Stimulated activated naive CD4-positive, alpha-beta T cell (primary cell): ENCODE measurements at places on chromosomes 11 and 22.

DNA sequence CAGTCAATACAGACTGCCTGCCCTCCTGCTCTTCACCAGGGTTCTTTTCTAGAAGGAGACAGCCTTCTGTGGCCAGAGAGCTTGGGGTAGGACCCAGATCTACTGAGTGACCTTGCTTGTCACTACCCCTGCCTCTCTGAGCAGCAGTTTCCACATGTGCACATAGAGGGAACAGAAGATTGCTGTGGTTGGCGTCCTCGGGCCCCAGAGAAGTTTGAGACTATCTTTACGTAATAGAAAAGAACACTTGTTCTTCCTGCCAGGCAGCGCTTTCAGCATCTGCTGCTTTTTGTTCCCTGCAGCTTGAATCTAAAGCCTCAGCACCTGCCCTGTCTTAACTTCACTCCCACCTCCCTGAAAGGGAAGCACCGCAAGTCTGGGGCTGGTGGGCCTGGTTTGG is 1.9 kb upstream of the FKBP2 start:
- DNase-seq, result no peak

- no peak for DNase-seq
These were observed 63.1 kb downstream of the ARFGAP3 start for GRCh38 chr22:42793848-42794405.

DNA sequence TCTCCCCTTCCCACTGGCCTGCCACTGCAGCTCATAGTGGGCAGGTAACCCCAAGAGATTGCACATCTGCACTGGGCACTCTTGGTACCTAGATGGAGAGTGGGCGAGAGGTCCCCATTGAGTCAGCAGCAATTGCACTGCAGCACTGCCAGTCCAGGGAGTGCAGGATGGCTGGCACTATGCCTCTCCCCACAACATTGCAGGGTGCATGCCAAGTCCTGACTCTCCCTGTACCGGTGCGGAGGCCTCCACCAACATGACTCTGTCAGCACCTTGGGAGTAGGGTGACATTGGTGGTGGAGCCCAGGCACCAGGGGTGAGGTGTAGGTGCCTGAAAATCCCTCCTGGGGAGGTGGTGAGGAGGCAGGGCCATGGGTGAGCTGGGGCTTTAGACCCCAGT is 82.2 kb downstream of the TRAF6 start:
- DNase-seq, result no peak

- DNase-seq, result no peak
These were observed 54.5 kb upstream of the MPEG1 start for GRCh38 chr11:59267196-59267595.

DNA sequence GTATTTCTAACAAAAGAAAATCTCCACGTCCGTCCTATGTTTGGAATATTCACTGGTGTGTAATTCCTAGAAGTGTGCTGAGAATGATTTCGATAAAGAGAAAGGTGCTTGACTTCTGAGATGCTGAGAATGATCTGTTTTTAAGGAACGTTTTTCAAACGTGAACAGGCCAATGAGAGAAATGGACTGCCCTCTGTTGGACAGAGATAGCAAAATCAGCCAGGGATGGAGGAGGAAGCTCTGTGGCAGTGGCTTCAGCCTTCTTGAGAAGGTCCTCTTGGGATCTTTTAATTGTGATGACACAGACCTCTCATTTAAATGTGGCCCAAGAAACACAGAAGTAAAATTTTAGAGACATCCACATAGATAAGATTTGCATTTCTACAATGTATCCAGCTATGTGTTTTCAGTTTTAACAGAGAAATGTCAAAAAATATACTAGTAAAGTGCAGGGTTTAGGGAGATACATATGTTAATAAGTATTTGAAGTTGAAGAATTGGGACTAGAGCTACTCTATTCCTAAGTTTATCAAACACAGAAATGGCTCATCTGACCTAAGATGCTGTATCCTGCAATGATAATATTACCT is 84.0 kb upstream of the RCN1 start:
- DNase-seq, result no peak

GRCh38 chr11:103378931-103379330 is 269.7 kb downstream of the DYNC2H1 start:
- DNase-seq, result no peak

GRCh38 chr11:120801801-120802689 is 221.9 kb upstream of the TBCEL start:
- peak; percentile 7 for DNase-seq

DNA sequence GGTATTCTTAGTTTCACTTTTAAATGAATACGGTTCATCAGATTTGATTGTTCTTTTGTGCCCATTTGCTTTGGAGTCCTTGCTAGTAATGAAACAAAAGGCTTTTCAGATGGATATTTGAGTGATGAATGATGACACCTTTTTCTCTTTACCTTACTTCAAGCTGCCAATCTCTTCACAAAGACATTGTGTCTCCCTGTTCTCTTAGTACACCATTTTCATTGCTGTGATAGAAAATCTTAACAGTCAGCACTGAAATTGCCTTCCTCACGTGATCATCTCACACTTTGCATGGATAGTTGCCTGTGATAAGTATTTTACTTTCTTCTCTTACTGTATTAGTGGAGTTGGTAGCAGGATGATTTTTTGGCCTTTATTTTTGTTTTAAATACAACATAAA is 396.6 kb downstream of the NELL1 start:
- DNase-seq, result no peak

DNA sequence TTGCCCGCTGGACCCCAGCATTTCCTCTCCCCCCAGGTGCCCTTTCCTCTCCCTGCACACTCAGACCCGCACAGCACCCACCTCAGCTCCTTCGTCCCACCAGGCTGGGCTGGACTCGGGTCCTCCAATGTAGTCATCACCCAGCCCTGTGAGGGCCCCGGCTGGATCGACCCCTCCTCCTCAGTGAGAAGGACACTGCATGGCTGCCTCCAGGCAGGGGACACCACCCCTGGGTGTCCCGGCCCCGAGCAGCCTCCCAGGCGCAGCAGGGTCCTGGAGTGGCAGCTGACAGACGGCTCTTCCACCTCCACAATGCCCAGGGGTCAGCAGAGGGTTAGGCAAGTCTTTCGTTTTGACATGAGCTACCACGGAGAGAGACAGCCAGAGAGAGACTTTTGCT is 11.1 kb upstream of the ELF5 start:
- DNase-seq, result no peak
